ENCODE measurements at places on chromosomes 11 and 22.
A peak's percentile ranks its signal among the peaks of the same experiment; 100 is the strongest.

DNA sequence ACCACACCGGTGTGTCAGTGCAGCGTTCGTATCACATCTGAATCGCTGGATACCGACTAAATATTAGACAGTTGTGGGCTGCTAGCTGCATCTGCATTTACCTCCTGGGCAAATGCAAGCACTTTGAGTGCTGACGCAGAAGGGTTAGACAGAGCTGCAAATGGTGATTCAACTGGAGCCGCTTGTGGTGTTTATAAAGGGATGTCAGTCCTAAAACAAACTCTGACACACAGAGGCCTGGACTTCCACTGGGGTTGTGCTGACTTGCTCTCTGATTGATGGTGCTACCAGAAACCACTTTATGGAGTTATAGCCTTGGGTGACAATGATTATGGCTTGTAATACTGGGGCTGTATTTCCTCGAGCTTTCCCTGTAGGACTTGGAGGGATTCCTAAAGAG lies 374.4 kb downstream of the NTM start:
- no peak for DNase-seq

DNA sequence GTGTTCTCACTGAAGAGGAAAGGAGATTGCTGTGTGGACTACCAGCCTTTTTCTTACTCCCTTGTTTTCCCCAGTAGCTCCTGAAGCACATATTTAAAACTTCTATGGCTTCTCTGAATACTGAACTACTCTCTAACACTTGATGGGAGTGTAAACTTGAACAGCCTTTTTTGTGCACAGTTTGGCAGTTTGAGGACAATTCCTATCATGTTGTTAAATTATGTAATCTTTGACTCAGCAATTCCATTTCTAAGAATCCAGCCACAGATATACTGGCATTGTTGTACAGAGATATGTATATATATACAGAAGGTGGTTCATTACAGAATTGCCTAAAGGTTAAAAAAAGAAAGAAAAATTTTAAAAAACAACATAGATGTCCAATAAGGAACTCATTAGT lies 47.1 kb upstream of the EED start:
- no peak for DNase-seq

GRCh38 chr11:64088162-64089026 lies 52.7 kb downstream of the FLRT1 start:
- no peak for DNase-seq

- no peak for DNase-seq
Measured at GRCh38 chr11:128594226-128594625, 6.9 kb upstream of the ETS1 start.

DNA sequence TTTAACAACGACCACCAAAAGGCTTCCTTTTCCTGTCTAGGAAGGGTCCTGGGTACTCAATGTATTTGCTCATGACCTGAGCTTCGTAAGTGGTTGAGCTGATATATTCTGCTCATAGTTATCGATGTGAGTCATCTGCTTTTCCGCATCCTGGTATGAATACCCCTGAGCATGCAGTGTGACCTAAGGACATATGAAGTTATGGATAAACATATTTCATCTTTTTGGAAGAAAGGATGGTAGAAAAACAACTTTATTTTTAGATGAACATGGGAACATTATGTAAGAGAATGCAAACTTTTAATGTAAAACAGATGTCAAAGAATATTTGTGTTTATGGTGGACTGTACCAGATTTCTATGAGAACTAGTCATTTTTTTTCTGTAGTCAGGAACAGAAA lies 28.4 kb downstream of the TRPC6 start:
- no peak for DNase-seq

- peak; percentile 63 for DNase-seq
Measured at GRCh38 chr11:114098927-114099326, 39.4 kb downstream of the ZBTB16 start.

DNA sequence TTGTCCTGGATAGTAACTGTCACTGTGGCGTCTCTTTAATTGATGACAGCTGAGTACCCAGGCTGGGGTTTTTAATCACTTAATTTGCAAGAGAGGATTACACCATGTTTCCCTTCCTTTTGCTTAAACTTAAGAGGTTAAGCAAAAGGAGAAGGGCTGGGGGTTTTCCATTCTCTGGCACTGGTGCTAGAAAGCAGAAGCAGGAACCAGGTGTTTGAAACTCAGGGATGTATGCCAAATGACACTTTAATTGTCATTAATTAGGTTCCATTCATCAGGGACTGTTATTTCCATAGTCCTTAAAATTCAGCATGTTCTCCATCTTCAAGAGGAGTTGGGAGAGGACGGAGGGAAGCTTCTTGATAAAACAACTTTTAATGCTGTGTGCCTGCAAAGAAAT lies 746.2 kb downstream of the NELL1 start:
- DNase-seq: peak; percentile 7

DNA sequence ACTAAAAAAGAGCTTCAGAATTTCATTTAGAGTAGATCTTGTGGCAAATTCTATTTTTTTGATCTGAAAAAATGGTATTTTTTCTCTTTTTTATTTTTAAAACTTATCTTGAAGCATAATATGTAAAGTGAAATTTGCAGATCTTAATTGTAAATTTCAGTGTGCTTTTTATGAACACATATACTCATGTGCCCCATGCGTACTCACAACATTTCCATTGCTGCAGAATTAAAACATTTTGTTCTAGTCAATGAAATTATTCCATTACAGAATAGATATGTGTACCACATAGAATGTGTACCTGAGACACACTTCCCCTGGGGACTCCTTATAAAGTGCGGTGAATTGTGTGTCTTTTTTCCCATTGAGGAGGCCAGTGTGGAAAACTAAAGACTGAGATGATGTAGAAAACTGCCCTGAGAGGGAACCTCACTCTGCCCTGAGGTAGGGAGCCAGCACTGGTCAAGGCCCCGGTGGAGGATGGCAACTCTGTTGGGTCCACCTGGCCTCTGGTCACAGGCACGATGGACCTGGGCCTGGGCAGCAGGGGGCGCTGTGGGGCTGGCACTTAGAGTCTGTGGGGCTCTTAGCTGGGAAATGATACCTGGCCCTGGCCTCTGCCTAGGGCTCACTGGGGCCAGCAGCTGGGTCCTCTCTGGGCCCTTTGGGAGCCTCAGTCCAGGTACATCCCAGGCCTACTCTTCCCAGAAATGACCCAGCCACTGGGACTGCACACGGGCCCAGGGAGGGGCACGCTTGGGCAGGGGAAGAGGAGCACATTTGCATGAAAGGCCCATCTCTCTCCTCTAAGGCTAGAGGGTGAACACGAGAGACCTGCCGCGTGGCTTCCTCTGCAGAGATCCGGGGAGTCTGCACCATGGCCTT lies 77.9 kb upstream of the TOP3B start:
- DNase-seq: no peak

DNA sequence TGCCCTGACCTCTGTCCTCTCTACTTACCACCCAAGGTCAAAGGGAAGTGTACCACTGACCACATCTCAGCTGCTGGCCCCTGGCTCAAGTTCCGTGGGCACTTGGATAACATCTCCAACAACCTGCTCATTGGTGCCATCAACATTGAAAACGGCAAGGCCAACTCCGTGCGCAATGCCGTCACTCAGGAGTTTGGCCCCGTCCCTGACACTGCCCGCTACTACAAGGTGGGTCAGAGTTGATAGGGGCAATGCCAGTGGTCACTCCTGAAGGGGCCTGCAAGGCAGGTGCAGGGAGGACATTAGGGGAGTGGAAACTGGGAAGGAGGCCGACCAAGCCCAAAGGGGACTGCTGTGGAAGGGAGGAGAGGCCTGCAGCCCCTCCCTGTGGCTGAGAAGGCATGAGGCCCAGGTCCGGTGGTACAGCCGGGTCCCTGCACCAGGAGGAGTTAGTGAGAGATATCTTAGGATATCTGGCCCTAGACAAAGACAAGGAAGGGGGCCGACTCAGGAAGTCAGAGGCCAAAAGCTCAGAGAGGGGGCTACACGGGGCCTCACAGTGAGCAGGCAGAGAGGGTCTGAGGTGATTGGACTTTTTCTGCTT lies 17.9 kb downstream of the POLR3H start:
- no peak for DNase-seq

GRCh38 chr11:67266449-67267187 lies at the start of gene GRK2:
GRK2 (plus strand) TSS chr11:67266473; CDS start chr11:67266700, 227 bp downstream.
- peak; percentile 53 for DNase-seq

DNA sequence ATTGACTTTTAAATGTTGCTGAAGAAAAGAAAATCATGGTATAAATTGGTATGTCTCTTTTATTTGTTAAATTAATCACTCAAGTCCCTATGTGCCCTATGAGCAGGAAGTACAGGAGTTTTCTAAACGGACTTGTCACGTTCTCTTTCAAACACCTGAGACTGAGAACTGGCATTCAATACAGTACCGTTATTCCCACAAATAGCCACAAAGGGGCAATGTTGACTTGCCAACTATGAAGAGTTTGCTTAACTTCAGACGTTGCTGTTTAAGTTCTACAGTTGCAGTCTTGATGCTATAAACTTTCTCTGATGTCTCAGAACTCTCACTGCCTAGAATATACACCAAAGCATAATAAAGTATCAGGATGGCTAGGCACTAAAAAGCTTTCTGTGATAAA lies 7.6 kb downstream of the OR56A1 start:
- peak; percentile 7 for DNase-seq

DNA sequence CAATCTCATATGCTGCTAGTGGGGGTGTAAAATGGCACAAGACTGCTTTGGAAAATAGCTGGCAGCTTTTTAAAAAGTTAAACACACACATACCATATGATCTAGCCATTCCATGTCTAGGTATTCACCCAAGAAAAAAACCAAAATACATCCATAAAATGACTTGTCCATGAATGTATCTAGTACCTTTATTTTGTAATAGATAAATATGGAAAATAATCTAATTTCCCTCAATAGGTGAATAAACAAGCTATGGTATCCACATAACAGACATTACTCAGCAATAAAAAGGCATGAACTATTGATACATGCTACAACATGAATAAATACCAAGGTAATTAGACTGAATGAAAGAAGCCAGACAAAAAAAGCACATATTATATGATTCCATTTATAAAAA lies 22.9 kb downstream of the RNF141 start:
- DNase-seq: no peak

DNA sequence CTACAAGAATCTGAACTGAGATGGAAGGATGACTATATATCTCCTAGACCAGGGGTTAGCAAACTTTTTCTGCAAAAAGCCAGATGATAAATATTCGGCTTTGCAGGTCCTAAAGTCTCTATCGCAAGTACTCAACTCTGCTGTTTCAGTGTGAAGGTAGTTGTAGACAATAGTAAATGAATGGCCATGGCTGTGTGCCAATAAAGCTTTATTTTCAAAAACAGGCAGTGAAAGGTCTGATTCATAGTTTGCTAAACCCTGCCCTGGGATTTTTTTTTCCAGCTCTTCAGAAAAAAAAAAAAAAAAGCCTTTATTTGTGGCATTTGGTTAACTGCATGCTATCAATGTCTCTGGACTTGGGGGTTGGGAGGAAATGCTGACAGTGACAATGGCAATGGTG lies 37.5 kb downstream of the FAM227A start:
- no peak for DNase-seq

- DNase-seq: no peak
Measured at GRCh38 chr11:624705-625635, at the start of gene CDHR5. CDHR5 (minus strand) TSS chr11:624955; CDS start chr11:624902, 53 bp downstream.

DNA sequence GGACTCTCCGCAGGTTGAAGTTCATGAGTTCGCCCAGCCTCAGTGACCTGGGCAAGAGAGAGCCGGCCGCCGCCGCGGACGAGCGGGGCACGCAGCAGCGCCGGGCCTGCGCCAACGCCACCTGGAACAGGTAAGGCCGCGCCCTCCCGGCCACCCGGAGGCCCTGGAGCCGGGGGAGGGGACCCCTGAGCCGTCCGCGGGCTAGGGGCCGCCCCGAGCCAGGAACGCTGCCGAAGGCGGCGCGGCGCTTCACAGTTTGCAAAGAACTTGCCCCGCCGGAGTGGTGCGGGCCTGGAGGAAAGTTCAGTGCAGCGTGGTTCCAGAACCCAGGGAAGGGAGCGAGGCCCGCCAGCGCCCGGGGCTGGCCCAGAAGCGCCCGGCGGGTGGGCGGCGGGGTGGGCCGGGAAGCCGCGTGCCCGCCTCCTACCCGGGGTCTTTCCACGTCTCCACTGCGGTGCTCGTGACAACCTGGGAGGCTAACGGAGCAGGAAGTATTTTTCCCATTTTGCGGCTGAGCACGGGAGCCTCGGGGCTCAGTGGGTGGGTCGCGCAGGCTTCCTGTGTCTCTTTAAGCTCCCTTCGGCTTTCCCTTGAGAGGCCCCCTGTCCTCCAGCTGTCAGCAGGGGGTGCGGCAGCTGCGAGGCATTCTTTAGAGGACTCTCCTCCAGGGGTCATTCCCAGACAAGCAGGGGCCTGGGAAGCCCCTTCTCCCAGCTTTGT lies 635 bp downstream of the PRR5 start:
- no peak for DNase-seq

DNA sequence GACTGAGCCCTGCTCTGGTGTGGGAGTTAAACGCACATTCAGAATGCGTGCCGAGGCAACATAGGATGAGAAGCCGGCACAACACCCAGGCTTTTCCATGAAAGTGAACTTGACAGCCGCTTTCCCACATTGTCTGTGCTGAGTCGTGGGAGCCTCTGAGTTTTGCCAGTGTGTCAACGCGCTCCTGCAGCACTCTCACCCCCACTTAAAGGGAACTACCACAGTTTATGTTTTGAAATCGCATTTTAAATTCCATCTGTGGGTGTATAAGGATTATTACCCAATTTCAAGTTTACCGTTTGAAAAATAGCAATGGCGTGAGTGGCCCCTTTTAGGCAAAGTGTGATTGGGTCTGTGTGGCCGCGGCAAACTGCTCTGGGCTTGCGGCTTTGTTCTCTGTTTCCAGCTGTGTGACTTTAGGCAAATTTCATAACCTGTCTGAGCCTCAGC lies 81.5 kb downstream of the FBLN1 start:
- no peak for DNase-seq

- no peak for DNase-seq
Measured at GRCh38 chr11:120448240-120448639, 63.3 kb upstream of the GRIK4 start.

GRCh38 chr11:86800076-86800959 lies at the start of gene PRSS23:
PRSS23 (plus strand) TSS chr11:86800542; CDS start chr11:86807644, 7,102 bp downstream.
- DNase-seq: peak; percentile 73

DNA sequence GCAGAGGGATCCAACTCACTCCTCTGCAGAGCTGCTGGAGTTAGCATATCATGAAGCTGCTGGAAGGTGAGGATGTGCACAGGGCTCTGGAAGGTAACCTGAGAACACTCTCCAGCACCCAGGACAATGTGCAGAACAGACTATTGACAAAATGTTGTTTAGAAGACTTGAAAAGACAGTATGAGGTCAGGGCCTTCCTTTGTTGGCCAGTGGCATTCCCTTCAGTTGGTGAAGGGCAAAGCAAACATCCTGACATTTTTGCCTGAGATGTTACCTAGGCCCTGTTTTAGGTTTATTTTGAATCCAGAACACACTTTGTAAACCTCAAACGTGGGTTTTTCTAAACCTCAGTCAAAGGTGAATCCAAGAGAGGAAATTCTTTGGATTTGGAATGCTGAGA lies 67.8 kb downstream of the DEPDC5 start:
- DNase-seq: no peak

All from NCI-H774 (cell line).